ENCODE measurements at places on chromosomes 16 and 17.
A peak's percentile ranks its signal among the peaks of the same experiment; 100 is the strongest.

GRCh38 chr17:57499648-57500049 lies 243.3 kb downstream of the MSI2 start:
- no peak for DNase-seq

- DNase-seq, result no peak
Measured at GRCh38 chr17:77326076-77326591, 185.4 kb downstream of the SEC14L1 start.

DNA sequence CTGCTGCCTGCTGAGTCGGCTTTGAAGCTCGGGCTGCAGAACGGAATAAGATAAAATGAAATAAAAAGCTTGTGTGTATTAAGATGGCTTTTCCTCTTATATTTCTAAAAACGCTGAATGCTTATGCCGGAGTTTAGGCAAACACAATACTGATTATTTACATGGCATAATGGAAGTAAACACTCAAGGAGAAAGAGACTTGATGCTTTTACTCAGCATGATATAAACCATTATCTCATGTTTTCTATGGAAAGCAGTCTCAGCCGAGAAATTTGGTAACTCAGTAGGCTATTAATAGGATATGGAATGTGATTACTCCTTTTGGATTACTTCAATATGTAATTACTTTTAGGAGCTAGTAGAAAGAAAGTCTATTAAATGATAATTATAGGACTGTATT lies 153.3 kb downstream of the CDH11 start:
- DNase-seq, result no peak

DNA sequence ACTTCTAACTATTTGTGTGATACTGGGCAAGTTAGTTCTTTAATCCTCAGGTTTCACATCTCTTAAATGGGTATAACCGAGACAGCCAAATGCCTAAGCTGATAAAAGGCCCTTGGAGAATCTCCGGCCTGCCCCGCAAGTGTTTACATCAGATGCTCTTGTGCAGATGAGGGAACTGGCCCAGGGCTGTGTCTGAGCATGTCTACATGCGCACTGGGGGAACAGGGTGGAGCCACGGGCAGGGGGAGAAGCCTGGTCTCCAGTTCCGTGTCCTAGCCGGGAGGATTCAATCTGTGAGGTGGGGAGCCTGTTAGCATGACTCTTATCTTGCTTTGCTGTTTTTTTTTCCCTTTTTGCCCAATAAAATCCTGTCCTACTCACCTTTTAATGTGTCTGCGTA lies 222.9 kb downstream of the CDH8 start:
- no peak for DNase-seq

DNA sequence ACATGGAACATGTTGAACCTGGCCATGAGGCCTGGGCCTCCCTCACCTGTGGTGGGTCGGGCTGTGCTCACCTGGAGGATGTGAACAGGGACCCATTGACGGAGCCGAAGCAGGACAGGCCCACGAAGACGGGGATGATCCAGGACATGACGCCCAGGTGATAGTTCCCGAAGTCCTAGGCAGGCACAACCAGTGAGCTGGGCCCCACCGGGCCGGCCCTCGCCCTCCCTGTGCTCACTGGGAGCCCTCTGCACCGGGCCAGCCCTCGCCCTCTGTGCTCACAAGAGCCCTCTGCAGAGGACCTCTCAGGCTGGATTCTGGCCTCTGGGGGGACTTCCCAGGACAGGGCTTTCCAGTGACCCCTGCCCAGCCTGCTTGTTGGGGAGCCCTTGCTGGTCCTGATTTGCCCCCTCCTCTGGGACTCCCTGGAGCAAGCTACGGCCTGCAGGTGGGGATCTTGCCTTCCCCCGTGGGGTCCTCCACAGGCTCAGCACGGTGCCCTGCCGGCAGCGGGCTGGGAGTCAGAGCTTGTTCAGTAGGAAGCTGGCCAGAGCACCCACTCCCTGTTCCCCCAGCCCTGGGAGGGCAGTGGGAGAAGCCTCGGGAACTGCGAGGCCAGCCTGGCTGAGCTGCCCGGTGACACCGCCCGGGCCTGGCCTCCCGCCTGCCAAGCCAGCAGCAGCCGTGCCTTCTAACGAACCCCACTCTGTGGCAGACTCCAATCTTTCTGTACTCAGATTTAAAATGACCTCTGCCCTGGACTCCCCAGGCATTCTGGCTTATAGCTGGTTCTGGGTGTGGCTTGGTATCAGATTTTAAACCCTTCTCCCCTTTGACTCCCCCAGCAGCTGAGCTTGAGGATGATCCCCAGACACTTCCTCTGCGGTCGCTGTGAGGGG lies 30.4 kb downstream of the SLC7A5 start:
- no peak for DNase-seq

- peak; percentile 38 for DNase-seq
Measured at GRCh38 chr16:11094075-11094856, 149.9 kb downstream of the CLEC16A start.

DNA sequence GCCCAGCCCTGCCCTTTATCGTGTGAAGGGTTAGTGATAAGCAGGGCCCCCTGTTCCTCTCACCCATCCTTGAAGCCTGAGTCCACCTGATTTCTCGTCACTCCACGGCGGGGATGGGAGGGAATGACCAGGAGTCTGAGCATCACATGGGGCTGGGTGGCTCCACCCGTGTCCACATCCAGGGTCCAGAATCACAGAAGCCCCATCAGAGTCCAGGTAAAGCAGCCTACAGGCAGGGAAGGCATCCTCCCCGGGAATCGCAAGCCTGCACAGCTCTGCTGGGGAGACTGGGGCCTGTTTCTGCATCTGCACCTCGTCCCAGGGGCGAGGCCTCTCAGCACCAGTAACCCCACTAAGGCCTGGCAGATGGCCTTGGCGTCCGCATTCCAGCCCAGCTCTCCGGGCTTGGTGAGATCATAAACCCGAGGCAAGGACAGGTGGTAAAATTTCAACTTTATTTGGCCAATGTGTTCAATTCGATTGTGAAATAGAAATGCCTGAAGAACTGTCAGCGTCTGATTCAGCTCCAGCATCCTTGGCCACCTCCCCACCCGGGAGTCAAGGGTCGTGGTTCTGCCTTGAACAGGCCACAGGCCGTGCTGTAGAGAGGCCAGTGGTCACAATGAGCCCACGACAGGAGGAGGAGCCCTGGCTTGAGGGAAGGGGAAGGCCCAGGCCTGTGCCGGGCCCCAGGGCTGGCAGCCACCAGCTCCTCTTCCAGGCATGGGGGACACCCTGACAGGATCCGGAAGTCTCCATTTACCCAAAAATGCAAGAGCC lies 8.1 kb upstream of the PPP1R27 start:
- no peak for DNase-seq

DNA sequence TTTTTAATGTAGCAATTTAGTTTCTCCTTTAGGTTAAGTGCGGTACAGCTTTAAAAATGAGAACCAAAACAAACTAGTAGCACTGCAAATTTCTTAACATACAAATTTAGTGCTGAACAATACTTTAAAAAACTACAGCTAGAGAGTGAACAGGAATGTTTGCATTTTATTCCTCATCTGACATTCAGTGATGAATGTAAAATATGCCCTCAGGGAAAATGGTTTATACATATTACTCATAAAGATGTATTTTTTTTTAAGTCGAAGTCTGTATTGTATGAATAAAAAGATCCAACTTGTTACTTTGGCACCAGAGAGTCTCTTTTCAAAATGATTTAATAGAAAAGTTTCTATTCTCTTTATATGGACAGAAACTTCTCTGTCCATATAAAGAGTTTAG lies 96.8 kb downstream of the BRIP1 start:
- no peak for DNase-seq

- peak; percentile 53 for DNase-seq
Measured at GRCh38 chr17:47946929-47947397, 5.6 kb downstream of the PNPO start.

All from activated CD4-positive, alpha-beta T cell treated with anti-CD3 and anti-CD28 coated beads, Interleukin-2, amount 50 U/mL, for 24 hours (primary cell).